ENCODE measurements at places on chromosomes 3 and 15.
A peak's percentile ranks its signal among the peaks of the same experiment; 100 is the strongest.

DNA sequence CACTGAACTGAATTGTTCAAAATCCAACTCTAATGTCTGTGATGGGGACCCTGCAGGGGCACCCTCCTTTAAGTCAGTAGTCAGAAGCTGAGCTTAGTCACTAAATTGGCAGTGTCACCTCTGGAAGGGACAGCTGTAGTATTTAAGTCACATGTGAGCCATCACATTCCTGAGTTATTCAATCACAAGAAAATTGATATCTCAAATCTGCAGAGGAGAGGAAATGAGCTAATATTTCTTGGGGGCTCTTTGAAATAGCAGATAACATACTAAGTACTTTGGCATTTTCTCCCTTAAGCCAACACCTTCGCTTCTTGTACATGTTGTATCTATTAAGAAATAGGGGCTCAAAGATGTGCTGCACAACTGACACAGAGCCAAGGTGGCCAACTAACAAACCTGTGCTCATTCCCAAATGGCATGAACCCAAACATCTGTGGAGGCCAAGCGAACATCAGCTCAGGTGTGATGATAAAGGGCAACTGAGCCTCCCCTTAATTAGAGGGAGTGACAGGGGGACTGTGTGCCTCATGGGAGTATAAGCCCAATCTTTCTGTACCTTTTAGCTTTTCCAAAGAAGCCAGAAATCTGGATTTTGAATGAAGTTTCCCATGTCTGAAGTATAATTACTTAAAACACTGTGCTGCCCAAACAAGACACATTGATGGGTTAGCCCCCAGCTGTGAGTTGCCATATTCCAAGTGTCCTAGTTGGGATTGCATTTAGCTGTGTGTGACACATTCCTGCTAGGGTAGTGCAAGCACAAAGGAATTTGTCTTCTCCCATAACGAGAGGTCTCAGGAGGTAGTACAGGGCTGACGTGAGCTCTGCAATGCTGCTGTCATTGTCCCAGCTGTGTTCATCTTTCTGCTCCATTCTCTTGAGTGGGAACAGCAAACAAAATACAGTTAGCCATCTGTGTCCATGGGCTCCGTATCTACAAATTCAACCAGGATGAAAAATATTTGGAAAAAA is 63.3 kb downstream of the ABHD5 start:
- DNase-seq = no peak

- no peak for DNase-seq
Measured at GRCh38 chr15:75920079-75920478, 16.4 kb downstream of the FBXO22 start.

DNA sequence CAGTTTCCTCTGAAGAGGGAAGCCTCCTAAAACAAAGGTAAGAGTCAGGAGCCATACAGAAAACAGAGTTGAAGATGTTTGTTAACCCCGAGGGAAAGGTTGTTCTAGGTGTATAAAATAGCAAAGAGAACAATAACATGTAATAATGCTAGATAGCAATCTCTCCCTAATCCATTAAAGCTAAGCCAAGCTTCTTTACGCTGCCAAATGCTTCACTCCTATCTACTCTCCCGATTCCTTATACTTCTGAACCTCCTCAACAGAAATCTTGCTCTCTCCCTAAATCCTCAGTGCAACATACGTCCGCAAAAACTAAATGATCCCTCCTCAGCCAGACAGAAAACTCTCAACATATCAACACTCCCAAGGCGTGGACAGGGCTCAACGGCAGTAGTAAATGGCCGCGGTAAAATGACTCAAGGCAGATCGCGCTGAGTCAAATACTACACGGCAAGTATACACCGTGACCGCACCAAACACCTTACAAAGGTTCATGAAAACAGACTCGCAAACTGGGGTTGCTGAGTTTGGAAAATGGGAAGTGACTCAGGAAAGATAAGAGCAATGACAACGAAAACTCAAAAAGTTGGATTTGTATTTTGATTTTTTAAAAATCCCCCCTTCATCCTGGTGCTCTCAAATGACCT is 682 bp downstream of the CLDND1 start:
- peak; percentile 50 for DNase-seq

DNA sequence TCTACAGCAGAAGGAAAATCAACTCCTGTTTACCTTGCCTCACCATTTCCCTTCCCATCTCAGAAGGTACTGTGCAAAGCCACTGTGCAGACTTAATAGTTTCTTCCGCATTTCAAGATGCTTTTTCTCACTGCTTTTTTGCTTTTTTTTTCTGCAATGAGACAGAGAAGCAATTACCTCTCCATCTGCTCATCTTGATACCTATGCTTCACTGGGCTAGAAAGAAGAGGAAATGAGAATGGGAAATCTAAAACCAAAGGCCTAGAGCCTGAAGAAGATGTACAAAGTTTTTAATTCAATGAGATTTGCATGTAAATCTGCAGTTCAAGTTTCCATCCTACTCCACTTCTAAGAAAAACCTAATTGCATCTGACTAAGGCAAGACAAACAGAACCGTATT is 238.1 kb upstream of the SETMAR start:
- DNase-seq = no peak

- no peak for DNase-seq
Measured at GRCh38 chr3:134462331-134462941, 23.3 kb downstream of the ANAPC13 start.

- no peak for DNase-seq
Measured at GRCh38 chr3:122628567-122628966, 51.1 kb downstream of the PARP15 start.

GRCh38 chr3:160695915-160696327 is 19.0 kb downstream of the ARL14 start:
- DNase-seq = no peak

DNA sequence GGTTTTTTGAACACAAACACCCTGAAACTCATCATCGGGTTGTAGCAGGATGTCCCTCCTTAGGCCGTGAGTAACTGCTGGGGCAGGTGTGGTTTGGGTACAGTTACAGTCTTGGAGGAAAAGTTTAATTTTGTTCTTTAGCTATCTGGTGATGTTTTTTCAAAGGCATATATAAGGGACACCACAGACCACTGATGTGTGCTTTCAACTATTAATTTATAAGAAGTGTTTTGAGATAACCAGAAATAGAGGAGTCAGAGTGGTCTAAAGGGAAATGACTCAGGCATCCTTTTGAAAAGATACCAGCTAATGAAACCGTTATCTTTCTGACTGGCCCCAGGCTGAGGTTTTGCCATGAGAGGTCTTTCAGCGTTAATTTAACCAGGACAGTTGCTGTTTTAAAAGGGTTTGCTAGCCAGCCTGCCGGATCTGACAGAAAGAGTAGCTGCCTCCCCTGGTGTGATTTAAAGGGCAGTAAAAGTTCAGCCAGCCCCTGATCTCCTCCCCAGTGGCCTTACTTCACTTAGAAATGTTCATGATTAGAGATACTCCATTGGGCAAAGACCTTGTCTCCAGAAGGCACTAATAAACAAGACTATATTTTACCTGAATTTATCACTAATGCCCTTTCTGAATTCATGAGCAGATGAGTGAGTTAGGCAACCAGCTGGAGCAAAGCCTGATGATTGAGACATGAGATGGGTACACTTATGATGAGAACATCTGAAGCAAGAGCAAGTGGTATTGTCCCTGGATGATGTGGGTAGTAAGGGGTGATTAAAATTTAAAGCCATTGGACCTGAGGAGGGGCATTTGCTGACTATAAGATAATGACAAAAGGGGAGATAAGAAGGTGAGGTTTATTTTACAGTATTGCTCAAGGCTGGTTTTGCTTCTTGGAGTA is 482.5 kb upstream of the TBL1XR1 start:
- peak; percentile 88 for DNase-seq

DNA sequence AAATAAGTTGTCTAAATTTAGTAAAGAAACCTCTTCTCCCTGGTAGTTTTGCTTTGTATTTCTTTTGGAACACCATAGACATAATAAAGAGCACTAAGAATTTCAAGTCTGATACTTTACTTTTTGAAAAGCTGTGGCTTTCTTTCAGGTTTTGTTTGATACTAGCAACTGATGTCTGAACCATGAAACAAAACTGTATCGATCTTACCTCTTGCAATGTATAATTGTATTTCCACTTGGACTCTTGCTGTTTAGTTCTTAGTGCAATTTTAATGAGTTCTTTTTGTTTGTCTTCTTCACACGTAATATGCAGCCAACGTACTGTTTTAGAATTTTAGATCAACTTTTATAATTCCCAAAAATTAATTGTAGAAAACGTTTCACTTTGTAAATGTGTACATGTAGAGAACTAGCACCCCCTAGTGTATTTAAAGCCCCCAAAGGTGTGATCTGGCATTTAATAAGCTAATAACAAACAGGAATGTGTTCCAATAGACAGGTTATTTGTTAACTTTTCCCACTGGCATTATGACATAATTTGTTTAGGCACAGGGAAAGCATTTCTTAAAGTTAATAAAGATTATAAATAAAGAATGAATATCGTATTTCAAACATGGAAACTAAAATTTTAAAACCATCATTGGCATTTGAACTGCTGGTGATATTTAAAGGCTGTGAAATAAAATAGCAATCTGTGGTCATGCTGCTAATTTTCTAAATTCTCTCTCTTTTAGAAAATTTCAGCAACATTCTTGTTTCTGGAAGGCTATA is 289.1 kb upstream of the DNAJC19 start:
- DNase-seq = peak; percentile 21

- DNase-seq = peak; percentile 30
Measured at GRCh38 chr3:128174675-128175590, 21.7 kb downstream of the EEFSEC start.

GRCh38 chr3:119304201-119304713 is 10.1 kb downstream of the ARHGAP31 start:
- no peak for DNase-seq

GRCh38 chr3:180401226-180401625 is 200.7 kb upstream of the TTC14 start:
- no peak for DNase-seq

GRCh38 chr3:52531860-52532516 is 1.7 kb downstream of the NT5DC2 start:
- no peak for DNase-seq

GRCh38 chr3:31011380-31011779 is 116.9 kb upstream of the GADL1 start:
- no peak for DNase-seq

DNA sequence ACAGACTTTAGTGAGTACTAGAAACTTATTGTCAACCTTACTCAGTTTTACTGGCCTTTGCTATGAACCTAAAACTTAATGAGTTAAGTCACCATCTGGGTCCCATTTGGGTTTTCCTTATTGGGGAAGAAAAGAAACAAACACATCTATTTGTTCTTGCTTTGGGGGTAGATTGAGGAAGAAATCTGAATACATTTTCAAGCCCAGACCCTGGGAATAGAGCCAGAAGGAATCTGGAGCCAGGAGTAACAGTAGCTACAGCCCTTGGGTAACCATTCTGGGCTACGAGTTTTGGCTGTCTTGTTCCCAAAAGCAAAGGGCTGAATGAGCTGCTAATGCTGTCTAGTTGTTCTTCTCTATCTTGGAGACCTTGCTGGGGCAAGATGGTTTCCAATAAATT is 16.5 kb downstream of the SLC12A1 start:
- no peak for DNase-seq

DNA sequence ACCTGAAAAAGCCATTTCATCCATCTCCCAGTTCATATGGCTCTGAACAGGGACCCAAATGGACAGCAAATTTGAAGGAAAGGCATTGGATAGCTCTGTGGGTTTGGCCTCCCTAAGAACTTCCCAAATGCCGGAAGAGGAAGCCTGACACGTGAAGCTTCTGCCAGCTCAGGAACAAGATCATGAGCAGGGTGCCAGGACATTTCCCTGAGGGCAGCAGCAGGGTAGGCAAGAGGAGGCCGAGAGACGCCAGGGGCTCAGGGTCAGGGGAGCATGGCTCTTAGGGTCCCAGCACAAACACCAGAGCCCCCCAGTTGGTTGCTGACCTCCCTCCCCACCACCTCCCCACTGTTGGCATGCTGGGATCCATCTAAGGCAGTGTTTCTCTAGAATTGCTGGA is 187.5 kb downstream of the MEGF11 start:
- no peak for DNase-seq

DNA sequence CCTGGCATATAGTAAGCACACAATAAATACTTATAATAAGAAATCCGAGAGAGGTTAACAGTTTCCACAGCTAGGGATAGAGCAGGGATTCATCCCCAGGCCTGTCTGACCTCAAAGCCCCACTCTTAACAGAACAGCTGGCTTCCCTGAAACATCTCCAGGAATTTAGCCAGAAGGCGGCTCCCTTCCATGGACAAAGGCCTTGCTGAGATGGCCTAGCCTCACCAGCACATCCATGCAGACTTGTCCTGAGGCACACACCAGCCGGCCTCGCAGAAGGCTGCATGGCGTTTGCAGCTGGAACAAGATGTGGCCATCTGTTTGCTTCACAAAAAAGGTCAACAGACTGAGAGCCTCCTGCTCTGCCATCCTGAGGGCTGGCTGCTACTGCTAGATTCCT is 245.4 kb downstream of the SLCO3A1 start:
- DNase-seq = no peak

GRCh38 chr3:140571836-140572235 is 106.0 kb upstream of the TRIM42 start:
- DNase-seq = no peak

DNA sequence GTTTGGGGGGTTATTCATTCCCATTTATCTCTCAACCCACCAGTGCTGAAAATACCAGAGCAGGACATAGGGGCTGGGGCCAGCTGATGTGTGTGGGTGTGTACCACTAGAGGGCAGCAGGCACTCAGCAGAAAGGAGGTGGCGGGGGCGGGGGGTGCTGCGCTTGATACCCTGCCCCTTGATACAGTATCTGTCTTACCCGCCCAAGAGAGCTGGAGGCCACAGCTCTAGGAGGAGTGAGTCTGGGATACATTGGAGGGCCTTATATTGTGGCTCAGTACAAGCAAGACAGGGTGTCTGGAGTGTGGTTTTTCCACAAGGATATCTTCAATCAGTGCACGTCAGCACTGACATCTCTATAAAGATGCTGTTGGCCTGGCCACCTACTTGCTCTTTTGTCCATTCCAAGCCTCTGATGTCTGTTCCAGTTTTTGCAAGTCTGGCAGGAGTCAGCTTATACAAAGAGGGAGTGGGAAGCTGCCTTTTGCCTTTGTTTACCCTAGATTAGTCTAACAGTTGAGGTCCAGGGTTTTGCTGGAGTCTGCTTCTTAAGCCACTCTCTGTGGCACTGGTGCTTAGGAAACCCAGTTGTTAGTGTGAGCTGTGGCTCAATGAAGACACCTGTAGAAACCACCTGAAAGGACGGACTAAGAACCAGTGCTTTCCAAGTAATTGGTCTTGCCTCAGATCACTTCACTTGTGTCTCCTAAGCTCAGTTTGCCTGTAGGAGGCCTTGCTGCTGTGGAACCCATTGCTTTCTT is 1.5 kb upstream of the RBM15B start:
- peak; percentile 59 for DNase-seq

- DNase-seq = no peak
Measured at GRCh38 chr3:141015481-141015880, 35.7 kb upstream of the SPSB4 start.

GRCh38 chr3:138389841-138390581 is 41.6 kb downstream of the MRAS start:
- no peak for DNase-seq

- DNase-seq = no peak
Measured at GRCh38 chr15:88838667-88839066, 35.4 kb downstream of the ACAN start.

GRCh38 chr15:68798346-68799094 is 22.2 kb downstream of the ANP32A start:
- DNase-seq = no peak

- no peak for DNase-seq
Measured at GRCh38 chr3:138450704-138451424, 16.4 kb downstream of the ESYT3 start.

GRCh38 chr15:71010472-71010871 is 104.8 kb upstream of the THSD4 start:
- DNase-seq = no peak
